SW 1271 (cell line): ENCODE measurements at places on chromosomes 4 and X.

DNA sequence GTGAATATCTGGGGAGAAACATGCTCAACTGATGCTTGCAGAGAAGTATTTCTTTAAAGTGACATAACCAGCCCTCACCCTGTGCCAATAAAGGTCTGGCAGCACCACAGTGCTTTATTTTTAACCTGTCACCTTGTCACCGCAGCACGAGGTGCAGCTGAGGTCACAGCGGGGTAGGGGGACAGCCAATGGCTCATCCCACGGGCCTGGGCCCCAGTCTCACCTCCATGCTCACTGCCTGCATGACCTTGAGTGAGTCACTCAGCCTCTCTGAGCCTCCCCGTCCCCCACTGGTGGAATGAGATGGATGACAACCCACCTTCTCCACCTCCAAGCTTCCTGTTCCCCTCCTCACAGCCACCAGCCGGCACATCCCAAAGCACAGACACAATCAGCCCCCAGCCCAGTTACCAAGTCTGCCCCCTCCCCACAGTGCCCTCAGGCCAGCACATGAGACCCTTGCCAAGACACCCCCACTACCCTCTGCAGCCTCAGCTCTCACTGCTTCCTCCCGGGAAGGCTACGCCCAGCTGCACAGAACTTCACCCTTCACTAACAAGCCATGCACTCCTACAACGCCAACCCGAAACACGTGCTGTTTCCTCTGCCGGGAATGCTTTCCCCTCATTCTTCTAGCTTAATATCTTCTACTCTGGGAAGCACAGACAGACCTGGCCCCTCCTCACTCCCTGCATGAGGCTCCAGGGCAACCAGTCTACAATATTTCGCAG is 24.9 kb upstream of the MAN2B2 start:
- no peak for DNase-seq

- no peak for DNase-seq
These were observed 90.0 kb upstream of the EXOC1L start for GRCh38 chr4:55729351-55730279.

- DNase-seq, result no peak
These were observed 87.1 kb downstream of the TMEM131L start for GRCh38 chr4:153553155-153553818.

DNA sequence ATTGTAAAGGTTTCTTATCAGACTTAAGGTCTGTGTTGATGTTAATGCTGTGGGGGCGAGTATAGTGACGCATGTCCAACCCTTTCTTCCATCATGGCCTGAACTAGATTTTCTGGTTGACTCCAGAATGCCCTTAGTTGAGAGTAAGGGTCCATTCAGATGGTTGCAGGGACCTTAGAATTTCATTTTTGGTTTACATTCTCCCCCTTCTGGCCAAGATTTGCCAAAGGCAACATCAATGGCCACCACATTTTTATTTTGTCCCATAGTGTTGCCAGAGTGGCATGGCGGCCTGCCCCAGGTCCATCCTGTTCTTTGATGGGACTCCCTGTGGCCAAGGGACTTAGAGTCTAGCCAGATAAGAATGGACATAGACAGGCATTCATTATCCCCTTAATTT is 368.5 kb downstream of the GPM6A start:
- no peak for DNase-seq
